ENCODE measurements at places on chromosomes 6 and 20. TPM values are rescaled to one million over a fixed set of nuclear protein-coding genes. Genes with fewer than 3 reads are reported as not detected.

GRCh38 chr6:17585766-17586490 is 14.2 kb upstream of the FAM8A1 start:
- no peaks in the 10 kb centered on the region for H3K36me3 ChIP-seq
- peaks cover 12% of the 10 kb centered on the region for H3K4me1 ChIP-seq
- peak overlapping the region; percentile 34 for H3K27ac ChIP-seq

DNA sequence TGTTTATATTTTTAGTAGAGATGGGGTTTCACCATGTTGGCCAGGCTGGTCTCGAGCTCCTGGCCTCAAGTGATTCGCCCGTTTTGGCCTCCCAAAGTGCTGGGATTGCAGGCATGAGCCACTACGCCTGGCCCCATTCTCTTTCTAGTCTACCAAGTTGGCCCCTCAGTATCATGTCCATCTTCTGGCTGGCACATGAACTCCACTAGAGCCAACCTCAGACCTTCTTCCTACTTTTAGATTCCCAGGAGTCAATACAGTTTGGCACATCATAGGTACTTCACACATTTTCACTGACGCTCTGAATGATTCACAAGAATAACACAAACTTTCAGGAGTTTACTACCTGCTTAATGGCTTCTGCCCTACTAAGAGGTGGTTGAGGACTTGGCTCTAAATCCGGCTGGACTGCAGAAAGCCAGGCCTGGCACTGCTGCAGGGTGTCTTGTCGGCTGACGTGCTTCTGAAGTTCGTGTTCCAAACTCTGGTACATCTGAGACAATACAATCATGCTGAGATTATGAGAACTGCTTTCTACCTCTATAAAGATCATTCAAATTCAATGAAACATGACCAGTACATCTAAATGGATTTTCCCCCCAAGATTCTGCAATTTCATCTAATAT is 293.3 kb downstream of the SYNE1 start:
- no peak overlapping the region for H3K27ac ChIP-seq
- H3K4me3 ChIP-seq = no peak overlapping the region
- H3K4me1 ChIP-seq = peaks cover 9% of the 10 kb centered on the region
- H3K36me3 ChIP-seq = no peaks in the 10 kb centered on the region
- peaks cover 6% of the 10 kb centered on the region for H3K27me3 ChIP-seq
- no peak for DNase-seq

- no peaks in the 10 kb centered on the region for H3K36me3 ChIP-seq
- H3K4me1 ChIP-seq = peaks cover 16% of the 10 kb centered on the region
- no peak overlapping the region for H3K4me3 ChIP-seq
- H3K27ac ChIP-seq = no peak overlapping the region
- DNase-seq = no peak
- H3K27me3 ChIP-seq = no peaks in the 10 kb centered on the region
Measured at GRCh38 chr6:73030257-73030656, 195.0 kb downstream of the KHDC1L start.

- H3K4me3 ChIP-seq = no peak within 1 kb of the TSS
- H3K4me1 ChIP-seq = peaks cover 3% of the 10 kb centered on the region
- no peak for DNase-seq
- H3K36me3 ChIP-seq = peaks cover 2% of the 10 kb centered on the region
Measured at GRCh38 chr6:83708970-83709747, at the start of gene SNAP91. TSS of gene SNAP91 (minus strand) at chr6:83709101. CDS start at chr6:83707927, 1,174 bp downstream.

DNA sequence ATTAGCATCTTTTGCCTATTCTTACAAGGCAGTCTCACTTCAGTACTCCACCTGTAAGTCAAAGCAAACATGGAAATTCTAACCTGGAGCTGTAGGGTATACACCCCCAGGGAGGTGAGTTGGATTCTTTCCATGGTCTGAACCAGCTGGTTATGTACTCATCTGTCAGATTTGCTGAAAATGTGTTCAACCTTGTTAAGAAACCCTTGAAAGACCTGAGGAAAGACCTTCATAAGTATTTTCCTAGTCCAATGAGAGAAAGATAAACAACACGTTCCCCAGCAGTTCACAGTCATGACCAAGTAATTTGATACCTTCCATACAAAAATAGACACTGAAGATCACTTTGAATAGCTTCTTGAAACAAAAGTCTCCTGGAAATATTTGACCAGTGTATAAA is 42.5 kb downstream of the ID4 start:
- no peak overlapping the region for H3K4me3 ChIP-seq
- H3K4me1 ChIP-seq = no peaks in the 10 kb centered on the region
- no peak overlapping the region for H3K27ac ChIP-seq
- H3K36me3 ChIP-seq = no peaks in the 10 kb centered on the region

The GNRH2 gene
- total RNA-seq = 0.63 TPM

DNA sequence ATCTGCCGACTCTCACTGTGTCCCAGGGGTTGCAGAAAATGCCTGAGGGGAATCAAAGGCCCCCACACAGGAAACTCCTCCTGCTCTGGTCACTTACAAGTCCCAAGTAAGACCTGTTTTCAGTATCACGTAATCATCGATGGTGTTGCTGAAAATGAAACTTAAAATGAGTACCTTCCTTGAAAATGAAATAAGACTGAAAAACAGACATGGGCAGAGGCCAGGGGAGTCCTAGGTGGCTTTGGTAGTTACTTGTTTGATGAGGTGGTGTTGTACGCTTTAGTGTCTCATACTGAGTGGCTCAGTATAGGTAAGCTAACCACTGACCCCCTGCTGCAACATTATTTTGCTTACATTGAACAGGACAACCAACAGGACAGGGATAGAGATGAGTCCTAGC is 43.0 kb upstream of the SYNCRIP start:
- peak overlapping the region; percentile 81 for H3K27ac ChIP-seq
- peaks cover 9% of the 10 kb centered on the region for H3K36me3 ChIP-seq
- H3K4me3 ChIP-seq = no peak overlapping the region
- no peaks in the 10 kb centered on the region for H3K27me3 ChIP-seq
- no peak for DNase-seq
- peaks cover 11% of the 10 kb centered on the region for H3K4me1 ChIP-seq
